Cortex of kidney (tissue), 1 donor: ENCODE measurements at places on chromosomes 7 and 10.

- no peak for DNase-seq
These were observed 39.7 kb upstream of the SLC35B4 start for GRCh38 chr7:134356421-134356936.

- DNase-seq, result no peak
These were observed 31.7 kb upstream of the OPALIN start for GRCh38 chr10:96390460-96390864.

GRCh38 chr7:136150311-136150710 lies 173.2 kb upstream of the MTPN start:
- DNase-seq, result no peak

DNA sequence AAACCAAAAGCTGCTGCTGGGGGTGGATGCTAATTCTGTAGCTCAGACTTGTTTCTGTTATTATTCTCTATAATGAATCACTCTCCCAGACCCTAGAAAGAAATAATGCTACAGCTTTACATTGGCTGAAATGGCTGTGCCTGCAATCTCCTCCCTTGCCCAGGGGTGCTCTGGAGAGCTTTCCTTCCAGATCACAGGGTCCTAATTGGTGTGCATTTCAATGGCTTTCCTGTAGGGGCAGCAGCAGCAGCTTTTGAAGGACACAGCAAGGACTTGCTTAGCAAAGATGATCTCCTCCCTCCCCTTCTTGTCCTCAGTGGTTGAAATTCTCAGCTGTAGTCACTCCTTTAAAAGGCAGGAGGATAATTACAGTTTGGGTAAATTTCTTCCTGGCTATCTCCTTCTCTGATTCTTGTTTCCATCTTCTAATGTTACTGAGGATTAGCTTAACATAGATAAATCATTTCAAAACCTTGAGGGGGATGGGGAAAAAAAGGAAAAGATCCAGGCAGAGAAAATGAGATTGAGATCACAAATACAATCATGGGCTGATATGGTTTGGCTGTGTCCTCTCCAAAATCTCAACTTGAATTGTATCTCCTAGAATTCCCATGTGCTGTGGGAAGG lies 120.2 kb upstream of the CTTNBP2 start:
- DNase-seq, result no peak

DNA sequence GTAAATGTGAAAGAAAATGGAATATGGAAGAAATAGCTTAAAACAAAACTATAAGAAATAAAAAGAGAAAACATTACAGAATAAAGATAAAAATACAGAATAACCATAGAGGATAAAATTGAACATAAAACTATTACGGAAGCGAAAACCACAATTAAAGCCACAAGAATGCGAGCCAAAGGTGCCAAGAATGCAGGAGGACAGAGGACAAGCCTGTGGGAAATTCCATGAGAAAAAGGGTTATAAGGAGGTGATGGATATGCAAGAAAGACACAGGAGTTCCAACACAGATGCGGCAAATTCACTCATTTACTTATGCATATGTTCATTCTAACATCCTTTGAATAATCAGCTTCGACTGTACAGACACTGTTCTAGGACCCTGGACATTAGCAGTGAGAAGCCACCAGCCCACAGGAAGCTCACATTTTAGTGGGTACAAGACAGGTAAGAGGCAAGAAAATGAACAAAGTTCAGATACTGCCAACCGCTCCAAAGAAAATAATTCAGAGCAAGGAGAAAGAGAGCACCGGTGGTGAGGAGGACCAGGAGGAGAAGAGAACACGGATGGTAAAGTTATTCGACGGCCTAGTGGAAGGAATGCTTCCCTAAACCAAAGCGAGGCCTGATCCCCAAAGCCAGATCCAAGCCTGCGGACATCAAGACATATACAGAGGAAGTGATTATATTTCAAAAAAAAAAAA lies 213.7 kb upstream of the MGMT start:
- DNase-seq, result no peak

- no peak for DNase-seq
These were observed 100.3 kb downstream of the PAXIP1 start for GRCh38 chr7:154902600-154903082.

DNA sequence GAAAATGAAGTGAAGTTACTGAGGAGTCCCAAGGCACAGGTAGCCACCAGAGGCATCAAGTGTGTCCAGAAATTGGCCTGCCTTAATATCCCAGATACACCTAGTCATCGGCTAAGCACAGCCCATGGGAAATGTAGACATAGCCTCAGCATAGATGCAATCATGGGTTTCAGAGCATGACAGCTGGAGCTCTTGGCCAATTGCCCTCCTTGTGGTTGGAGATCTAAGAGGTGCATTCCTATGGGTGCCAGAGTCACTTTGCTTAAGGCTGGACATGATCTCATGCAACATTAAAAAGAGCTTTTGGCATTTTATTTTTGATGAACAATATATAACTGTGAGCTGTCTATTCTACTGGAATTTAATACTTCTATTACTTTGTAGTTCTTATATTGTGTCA lies 758.0 kb upstream of the LRRTM3 start:
- DNase-seq, result no peak

GRCh38 chr7:114008696-114009095 lies 89.9 kb upstream of the PPP1R3A start:
- DNase-seq, result no peak

DNA sequence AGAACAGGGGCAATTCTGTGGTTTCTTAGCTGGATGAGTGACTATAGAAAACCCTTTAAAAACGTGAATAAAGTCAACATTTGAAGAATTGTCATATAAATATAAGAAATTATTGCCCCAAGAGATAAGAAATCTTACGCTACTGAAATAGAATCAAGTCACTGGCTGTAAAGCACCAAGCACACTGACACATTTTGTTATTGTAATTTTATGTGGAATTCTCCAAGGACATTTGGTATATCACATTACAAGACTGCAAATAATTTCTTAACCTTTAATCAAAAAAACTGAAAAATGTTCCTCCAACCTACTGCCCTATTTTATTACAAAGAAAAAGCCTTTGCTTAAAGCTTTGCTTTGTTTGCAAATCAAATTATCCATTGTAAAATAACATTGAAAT lies 383.3 kb downstream of the IPMK start:
- no peak for DNase-seq
